ENCODE measurements at places on chromosomes 16 and 17.

- peaks cover 5% of the 10 kb centered on the region for H3K36me3 ChIP-seq
- peaks cover 30% of the 10 kb centered on the region for H3K4me1 ChIP-seq
- no peak for DNase-seq
- no peak overlapping the region for H3K4me3 ChIP-seq
- H3K27me3 ChIP-seq, result peaks cover 3% of the 10 kb centered on the region
These were observed 164.1 kb downstream of the CMIP start for GRCh38 chr16:81608523-81609209.

DNA sequence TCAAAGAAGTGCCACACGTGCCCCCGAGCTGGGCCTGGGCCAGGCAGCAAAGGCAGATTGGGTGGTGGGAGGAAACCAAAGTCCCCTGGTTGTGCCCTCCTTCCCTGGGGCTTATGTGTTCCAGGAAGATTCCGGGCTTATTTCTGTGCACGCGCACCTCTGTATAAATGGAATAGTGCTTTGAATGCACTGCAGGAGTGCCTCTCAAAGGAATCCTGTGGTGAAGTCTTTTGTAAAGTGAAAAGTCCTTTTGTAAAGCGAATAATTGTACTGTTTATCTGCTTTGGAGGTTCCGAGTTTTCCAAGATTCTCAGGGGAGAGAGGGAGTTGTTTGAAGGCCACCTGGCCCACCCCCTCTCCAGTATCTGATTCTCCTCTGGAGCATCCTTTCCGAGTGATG, 26.8 kb downstream of the C17orf75 start:
- no peak overlapping the region for H3K4me3 ChIP-seq
- H3K27me3 ChIP-seq, result no peaks in the 10 kb centered on the region
- no peaks in the 10 kb centered on the region for H3K36me3 ChIP-seq
- DNase-seq, result no peak
- no peak overlapping the region for H3K27ac ChIP-seq
- no peaks in the 10 kb centered on the region for H3K4me1 ChIP-seq

GRCh38 chr17:17966399-17966798, 5.8 kb downstream of the TOM1L2 start:
- H3K27me3 ChIP-seq, result no peaks in the 10 kb centered on the region
- no peaks in the 10 kb centered on the region for H3K36me3 ChIP-seq
- H3K4me1 ChIP-seq, result peaks cover 21% of the 10 kb centered on the region
- no peak overlapping the region for H3K27ac ChIP-seq

- H3K27me3 ChIP-seq, result no peaks in the 10 kb centered on the region
- DNase-seq, result no peak
- H3K27ac ChIP-seq, result no peak overlapping the region
- peaks cover 9% of the 10 kb centered on the region for H3K4me1 ChIP-seq
These were observed 36.3 kb downstream of the MYH3 start for GRCh38 chr17:10620823-10621222.

- H3K27me3 ChIP-seq, result no peaks in the 10 kb centered on the region
- DNase-seq, result no peak
- H3K27ac ChIP-seq, result no peak overlapping the region
- H3K4me1 ChIP-seq, result no peaks in the 10 kb centered on the region
These were observed 31.6 kb downstream of the ITGAM start for GRCh38 chr16:31291376-31291775.

- no peak overlapping the region for H3K27ac ChIP-seq
- no peaks in the 10 kb centered on the region for H3K36me3 ChIP-seq
- peaks cover 4% of the 10 kb centered on the region for H3K27me3 ChIP-seq
- DNase-seq, result no peak
These were observed 4.0 kb upstream of the WNT3 start for GRCh38 chr17:46822388-46822921.

GRCh38 chr16:73058616-73059409, 10.9 kb upstream of the ZFHX3 start:
- no peaks in the 10 kb centered on the region for H3K36me3 ChIP-seq
- no peaks in the 10 kb centered on the region for H3K4me1 ChIP-seq
- H3K4me3 ChIP-seq, result peak overlapping the region; percentile 84

DNA sequence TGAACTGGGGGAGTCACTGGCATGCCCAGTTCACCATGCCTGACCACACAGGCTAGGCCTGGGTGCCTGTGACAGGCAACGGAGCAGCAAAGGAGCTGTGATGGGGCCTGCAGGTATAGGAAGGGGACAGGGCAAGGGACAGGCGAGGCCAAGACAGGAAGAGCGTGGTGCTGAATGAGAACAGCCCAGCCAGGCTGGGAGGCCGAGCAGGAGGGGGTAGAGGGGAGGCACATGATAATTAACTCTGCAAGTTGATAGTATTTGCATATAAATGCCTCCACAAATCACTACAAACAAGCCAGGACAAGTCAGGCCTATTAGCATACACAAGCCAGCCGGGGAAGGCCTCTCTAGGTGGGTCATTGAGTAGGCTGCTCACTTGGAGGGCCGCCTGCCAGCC, 7.8 kb downstream of the ZFHX3 start:
- H3K27me3 ChIP-seq, result no peaks in the 10 kb centered on the region
- peaks cover 99% of the 10 kb centered on the region for H3K4me1 ChIP-seq
- H3K4me3 ChIP-seq, result no peak overlapping the region

DNA sequence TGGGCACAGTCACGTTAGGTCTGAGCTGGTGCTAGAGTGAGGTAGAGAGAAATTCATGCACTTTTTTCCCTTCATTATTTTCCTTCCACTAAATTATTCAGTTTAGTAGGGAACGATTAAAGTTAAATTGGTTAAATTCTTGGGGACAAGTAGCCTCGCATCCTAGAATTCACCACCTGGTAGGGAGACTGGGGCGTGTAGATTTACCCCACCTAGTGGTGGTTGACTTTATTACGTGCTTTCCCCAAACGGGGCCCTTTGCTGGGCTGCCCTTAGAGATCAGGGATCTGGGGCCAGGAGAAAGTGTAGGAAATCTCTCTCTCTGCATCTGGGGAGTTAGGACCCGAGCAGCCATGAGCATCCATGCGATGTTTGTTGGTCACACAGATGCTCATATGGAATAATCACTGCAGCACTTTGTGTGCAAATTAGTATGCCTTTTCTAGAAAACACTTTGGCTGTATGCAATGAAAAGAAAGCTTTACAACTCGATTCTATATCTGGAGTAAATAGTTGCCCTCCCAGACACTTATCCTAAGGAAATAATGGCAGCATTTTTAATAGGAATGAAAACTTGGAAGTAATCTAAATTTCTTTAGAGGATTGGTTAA, 107.0 kb downstream of the PLCG2 start:
- H3K4me1 ChIP-seq, result no peaks in the 10 kb centered on the region
- H3K27me3 ChIP-seq, result peaks cover 6% of the 10 kb centered on the region
- DNase-seq, result no peak
- H3K27ac ChIP-seq, result no peak overlapping the region

GRCh38 chr16:11325404-11326083, 19.7 kb upstream of the RMI2 start:
- H3K4me1 ChIP-seq, result no peaks in the 10 kb centered on the region
- no peak for DNase-seq

GRCh38 chr16:76796416-76796815, 394.6 kb upstream of the MON1B start:
- no peak overlapping the region for H3K27ac ChIP-seq
- no peaks in the 10 kb centered on the region for H3K27me3 ChIP-seq
- DNase-seq, result no peak
- H3K4me3 ChIP-seq, result no peak overlapping the region

DNA sequence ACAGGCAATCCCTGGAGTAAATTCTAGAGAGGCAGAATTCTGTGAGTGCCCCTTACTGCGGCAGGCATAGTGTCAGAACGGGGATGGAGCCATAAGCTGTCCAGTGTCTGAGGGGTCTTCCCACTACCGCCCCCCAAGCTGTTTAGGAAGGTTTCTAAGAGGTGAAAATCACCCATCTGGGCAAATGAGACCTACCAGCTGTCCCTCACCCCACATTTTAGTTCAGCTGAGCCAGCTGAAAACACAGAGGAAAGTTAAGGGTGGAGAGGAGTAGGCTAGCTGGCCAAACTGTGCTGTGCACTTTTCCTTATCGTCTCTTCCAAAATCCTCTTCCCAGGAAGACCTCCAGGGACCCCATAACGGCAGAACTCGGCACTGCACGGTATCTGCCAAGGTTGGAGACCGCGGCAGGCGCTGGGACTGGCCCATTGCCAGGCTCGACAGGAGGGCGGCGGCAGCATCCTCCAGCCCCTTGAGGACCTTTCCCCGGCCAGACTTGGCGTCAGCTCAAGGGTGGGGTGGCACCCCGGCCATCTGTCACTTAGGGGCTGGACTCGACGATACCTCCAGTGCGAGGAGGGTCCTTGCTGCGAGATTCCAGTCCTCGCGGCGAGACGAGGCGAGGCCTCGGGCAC, 955 bp downstream of the ACLY start:
- peak overlapping the region; percentile 94 for H3K27ac ChIP-seq
- H3K27me3 ChIP-seq, result no peaks in the 10 kb centered on the region
- H3K36me3 ChIP-seq, result peaks cover under 1% of the 10 kb centered on the region
- DNase-seq, result peak; percentile 32

GRCh38 chr16:88368036-88368435, 14.7 kb upstream of the ZNF469 start:
- H3K4me1 ChIP-seq, result no peaks in the 10 kb centered on the region
- H3K4me3 ChIP-seq, result no peak overlapping the region
- peak; percentile 24 for DNase-seq
- no peaks in the 10 kb centered on the region for H3K36me3 ChIP-seq
- no peaks in the 10 kb centered on the region for H3K27me3 ChIP-seq
- no peak overlapping the region for H3K27ac ChIP-seq

DNA sequence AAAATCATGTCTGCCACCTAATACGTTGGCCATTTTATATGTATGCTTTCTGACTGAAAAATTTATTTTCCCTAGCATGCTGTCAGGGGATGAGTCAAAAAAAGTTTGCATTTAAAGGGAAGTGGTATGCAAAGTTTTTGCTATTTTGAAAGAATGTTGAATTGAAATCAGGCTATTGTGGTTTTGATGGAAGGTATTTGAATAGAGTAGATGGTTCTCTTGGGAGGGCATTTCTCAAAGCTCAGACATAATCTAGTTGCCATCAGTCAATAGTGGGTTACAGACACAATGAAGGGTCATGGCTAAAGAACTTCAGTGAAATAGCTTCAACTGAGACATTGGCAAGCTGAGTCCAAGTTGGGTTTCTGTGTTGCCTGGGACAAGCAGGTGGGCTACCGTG, 102.4 kb downstream of the MAP2K6 start:
- DNase-seq, result no peak
- H3K4me1 ChIP-seq, result no peaks in the 10 kb centered on the region
- no peak overlapping the region for H3K27ac ChIP-seq
- no peak overlapping the region for H3K4me3 ChIP-seq
- H3K36me3 ChIP-seq, result no peaks in the 10 kb centered on the region
- H3K27me3 ChIP-seq, result no peaks in the 10 kb centered on the region

DNA sequence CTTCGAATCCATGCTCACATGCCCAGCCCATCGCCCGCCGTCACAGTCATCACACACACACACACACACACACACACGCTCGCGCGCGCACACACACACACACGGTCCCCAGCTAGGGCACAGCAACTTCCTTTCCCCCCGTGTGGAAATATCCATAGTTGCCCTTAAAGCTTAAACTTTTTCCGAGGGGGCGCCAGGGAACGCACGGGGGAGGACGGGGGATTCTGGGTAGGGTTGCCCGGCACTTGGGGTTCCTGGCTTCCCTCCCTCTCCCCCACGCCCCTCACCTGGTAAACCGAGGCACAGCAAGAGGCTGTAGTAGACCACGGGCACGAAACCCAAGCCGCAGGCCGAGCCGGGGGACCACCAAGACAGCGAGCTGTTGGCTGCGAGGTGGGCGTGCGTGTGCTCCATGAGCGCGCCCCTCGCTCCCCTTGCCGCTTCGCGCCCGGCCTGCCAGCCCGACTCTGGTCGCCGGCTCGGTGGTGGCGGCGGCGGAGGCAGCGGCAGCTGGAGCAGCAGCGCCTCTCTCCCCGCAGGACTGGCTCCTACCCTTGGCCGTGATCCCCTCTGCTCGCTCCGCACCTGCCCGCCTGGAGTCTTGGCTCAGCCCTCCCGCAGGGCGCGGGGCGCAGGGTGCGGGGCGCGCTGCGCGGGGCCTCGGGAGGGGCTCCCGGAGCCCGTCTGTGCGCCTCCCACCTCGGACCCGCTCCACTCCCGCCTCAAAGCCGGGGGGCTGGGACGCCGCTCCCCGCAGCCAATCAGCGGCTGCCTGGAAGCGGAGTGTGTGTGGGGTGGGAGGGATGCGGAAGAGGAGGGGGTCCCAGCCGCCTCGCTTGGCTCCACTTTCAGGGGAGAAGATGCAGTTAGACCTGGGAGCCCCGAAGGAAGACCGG, at the start of gene GPR139:
Gene GPR139, minus strand, starts transcription at position 688 of the 896 bp plus-strand sequence. Its CDS starts 274 bp downstream, at position 414.
- no peak within 1 kb of the TSS for H3K4me3 ChIP-seq
- no peaks in the 10 kb centered on the region for H3K36me3 ChIP-seq
- H3K27me3 ChIP-seq, result no peaks in the 10 kb centered on the region
- DNase-seq, result no peak

GRCh38 chr17:10657148-10657547, at the start of gene MYH3:
TSS of gene MYH3 (minus strand) at chr17:10657309. CDS start at chr17:10655064, 2,245 bp downstream.
- H3K4me1 ChIP-seq, result no peaks in the 10 kb centered on the region
- no peak for DNase-seq
- H3K27me3 ChIP-seq, result no peaks in the 10 kb centered on the region
- no peak within 1 kb of the TSS for H3K27ac ChIP-seq
- no peaks in the 10 kb centered on the region for H3K36me3 ChIP-seq

GRCh38 chr17:53141731-53142130, 681.0 kb upstream of the KIF2B start:
- H3K27ac ChIP-seq, result no peak overlapping the region
- no peak overlapping the region for H3K4me3 ChIP-seq
- DNase-seq, result no peak

GRCh38 chr17:3944485-3945388, 19.5 kb downstream of the ATP2A3 start:
- peaks cover 25% of the 10 kb centered on the region for H3K36me3 ChIP-seq
- peak; percentile 49 for DNase-seq
- peak overlapping the region; percentile 31 for H3K4me3 ChIP-seq
- H3K4me1 ChIP-seq, result no peaks in the 10 kb centered on the region

GRCh38 chr16:21277927-21278706, at the start of gene CRYM:
TSS of gene CRYM (minus strand) at chr16:21278290. CDS start at chr16:21278251, 39 bp downstream.
- peak within 1 kb of the TSS; percentile 60 for H3K4me3 ChIP-seq
- H3K36me3 ChIP-seq, result no peaks in the 10 kb centered on the region

DNA sequence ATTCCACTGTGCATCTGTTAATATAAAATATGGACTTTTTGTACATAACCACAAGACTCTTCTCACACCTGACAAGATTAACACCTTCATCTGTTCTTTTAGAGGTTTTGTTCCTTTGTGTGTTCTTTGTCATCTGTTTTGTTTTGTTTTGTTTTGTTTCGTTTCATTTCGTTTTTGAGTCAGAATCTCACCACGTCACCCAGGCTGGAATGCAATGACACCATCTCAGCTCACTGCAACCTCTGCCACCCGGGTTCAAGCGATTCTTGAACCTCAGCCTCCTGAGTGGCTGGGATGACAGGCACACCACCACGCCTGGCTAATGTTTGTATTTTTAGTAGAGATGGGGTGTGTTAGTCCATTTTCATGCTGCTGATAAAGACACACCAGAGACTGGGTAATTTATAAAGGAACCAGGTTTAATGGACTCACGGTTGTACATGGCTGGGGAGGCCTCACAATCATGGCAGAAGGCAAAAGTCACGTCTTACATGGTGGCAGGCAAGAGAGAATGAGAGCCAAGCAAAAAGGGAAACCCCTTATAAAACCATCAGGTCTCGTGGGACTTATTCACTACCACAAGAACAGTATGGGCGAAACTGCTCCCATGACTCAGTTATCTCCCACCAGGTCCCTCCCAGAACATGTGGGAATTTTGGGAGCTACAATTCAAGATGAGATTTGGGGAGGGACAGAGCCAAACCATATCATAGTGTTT, 22.3 kb downstream of the C16orf90 start:
- H3K4me3 ChIP-seq, result no peak overlapping the region
- no peak for DNase-seq
- no peak overlapping the region for H3K27ac ChIP-seq
- H3K4me1 ChIP-seq, result no peaks in the 10 kb centered on the region

All from tibial artery (tissue), 4 donors.